PC-3 (cell line): ENCODE measurements at places on chromosomes 1 and 21. TPM values are rescaled to one million over a fixed set of nuclear protein-coding genes. Genes with fewer than 3 reads are reported as not detected.

Gene PTPN7
- total RNA-seq, result not detected in 2 replicates

Gene FAAH
- 2.0 and 5.0 TPM in 2 replicates for total RNA-seq

Gene PRAMEF1
- total RNA-seq, result not detected in 2 replicates

Gene MIGA1
- 6.5 and 8.8 TPM in 2 replicates for total RNA-seq

Gene MATN1
- 0.63 TPM in 1 of 2 replicates, not detected in the other for total RNA-seq

GRCh38 chr1:231701306-231701705 is 74.7 kb downstream of the DISC1 start:
- DNase-seq, result no peak
- no peaks in the 10 kb centered on the region for H3K4me1 ChIP-seq
- H3K36me3 ChIP-seq, result no peaks in the 10 kb centered on the region
- no peak overlapping the region for H3K4me3 ChIP-seq
- H3K27ac ChIP-seq, result no peak overlapping the region

- no peak overlapping the region for H3K27ac ChIP-seq
- H3K27me3 ChIP-seq, result no peaks in the 10 kb centered on the region
- H3K4me3 ChIP-seq, result no peak overlapping the region
- no peak for DNase-seq
Measured at GRCh38 chr1:51610637-51611036, 6.3 kb upstream of the OSBPL9 start.

GRCh38 chr1:234484991-234485739 is 6.2 kb upstream of the TARBP1 start:
- H3K27me3 ChIP-seq, result no peaks in the 10 kb centered on the region
- H3K4me1 ChIP-seq, result peaks cover 11% of the 10 kb centered on the region
- no peak overlapping the region for H3K4me3 ChIP-seq

GRCh38 chr1:4055294-4055967 is 155.4 kb upstream of the C1orf174 start:
- H3K36me3 ChIP-seq, result no peaks in the 10 kb centered on the region
- H3K27ac ChIP-seq, result no peak overlapping the region
- H3K27me3 ChIP-seq, result peaks cover 81% of the 10 kb centered on the region
- DNase-seq, result no peak
- no peaks in the 10 kb centered on the region for H3K4me1 ChIP-seq

- no peak overlapping the region for H3K4me3 ChIP-seq
- no peak overlapping the region for H3K27ac ChIP-seq
- no peaks in the 10 kb centered on the region for H3K27me3 ChIP-seq
- peaks cover 30% of the 10 kb centered on the region for H3K36me3 ChIP-seq
- H3K4me1 ChIP-seq, result peaks cover 13% of the 10 kb centered on the region
Measured at GRCh38 chr1:77636864-77637263, 45.6 kb downstream of the ZZZ3 start.

- no peak overlapping the region for H3K4me3 ChIP-seq
- no peaks in the 10 kb centered on the region for H3K36me3 ChIP-seq
Measured at GRCh38 chr1:201104141-201104540, 8.1 kb downstream of the CACNA1S start.

DNA sequence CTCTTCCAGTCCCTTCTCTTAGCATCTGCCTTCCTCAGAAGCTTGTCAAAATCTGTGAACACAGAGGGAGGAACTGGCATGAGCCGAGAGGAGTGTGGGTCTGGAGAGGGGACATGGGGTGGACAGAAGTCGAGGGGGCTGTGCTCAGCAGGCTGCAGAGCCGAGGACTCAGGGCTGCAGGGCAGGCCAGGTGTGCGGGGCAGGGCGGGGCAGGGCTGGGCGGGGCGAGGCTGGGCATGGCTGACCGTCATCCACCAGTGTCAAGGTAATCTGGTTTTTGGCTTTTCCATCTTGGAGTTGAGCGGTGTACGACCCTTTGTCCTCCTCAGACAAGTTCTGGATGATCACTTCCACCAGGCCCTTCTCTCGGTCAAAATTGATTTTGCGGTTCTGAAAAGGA is 44.0 kb downstream of the MYOM3 start:
- H3K27me3 ChIP-seq, result no peaks in the 10 kb centered on the region
- H3K36me3 ChIP-seq, result no peaks in the 10 kb centered on the region
- DNase-seq, result no peak
- no peak overlapping the region for H3K27ac ChIP-seq
- no peak overlapping the region for H3K4me3 ChIP-seq
- peaks cover 3% of the 10 kb centered on the region; the same call in 1 of the 2 replicates for H3K4me1 ChIP-seq

GRCh38 chr1:229318056-229318455 is 24.8 kb downstream of the CCSAP start:
- no peaks in the 10 kb centered on the region for H3K27me3 ChIP-seq
- no peaks in the 10 kb centered on the region for H3K4me1 ChIP-seq
- DNase-seq, result no peak

- H3K27me3 ChIP-seq, result peaks cover 56% of the 10 kb centered on the region
- DNase-seq, result no peak
- H3K27ac ChIP-seq, result no peak overlapping the region
- H3K4me1 ChIP-seq, result no peaks in the 10 kb centered on the region
- no peaks in the 10 kb centered on the region for H3K36me3 ChIP-seq
- H3K4me3 ChIP-seq, result no peak overlapping the region
Measured at GRCh38 chr1:37130221-37130948, 96.1 kb upstream of the GRIK3 start.

GRCh38 chr1:39230261-39231190 is 26.0 kb downstream of the MACF1 start:
- DNase-seq, result no peak
- H3K4me1 ChIP-seq, result no peaks in the 10 kb centered on the region
- no peaks in the 10 kb centered on the region for H3K27me3 ChIP-seq
- H3K4me3 ChIP-seq, result no peak overlapping the region
- no peaks in the 10 kb centered on the region for H3K36me3 ChIP-seq
- H3K27ac ChIP-seq, result no peak overlapping the region
